ENCODE measurements at places on chromosomes 5 and 9.

DNA sequence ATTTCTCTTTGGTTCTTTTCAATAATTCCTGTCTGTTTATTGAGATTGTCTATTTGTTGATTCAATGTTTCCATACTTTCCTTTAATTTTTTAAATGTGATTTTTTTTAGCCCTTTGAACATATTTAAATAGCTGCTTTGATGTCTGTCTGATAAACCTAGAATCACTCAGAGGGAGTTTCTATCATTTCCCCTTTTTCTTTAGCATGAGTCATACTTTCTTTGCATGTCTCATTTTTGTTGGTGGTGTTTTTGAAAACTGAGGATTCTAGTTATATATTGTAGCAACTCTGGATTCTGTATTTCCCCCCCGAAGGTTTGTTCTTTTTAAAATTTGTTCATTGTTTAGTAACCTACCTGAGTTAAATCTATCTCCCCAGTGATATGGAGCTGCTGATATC, 24.2 kb upstream of the ZNF618 start:
- no peak for DNase-seq

GRCh38 chr9:112507001-112507680, 20.5 kb downstream of the KIAA1958 start:
- DNase-seq: no peak

- no peak for DNase-seq
These were observed 6.4 kb upstream of the STARD4 start for GRCh38 chr5:111518777-111519176.

- no peak for DNase-seq
These were observed 16.6 kb upstream of the GRHPR start for GRCh38 chr9:37405764-37406380.

DNA sequence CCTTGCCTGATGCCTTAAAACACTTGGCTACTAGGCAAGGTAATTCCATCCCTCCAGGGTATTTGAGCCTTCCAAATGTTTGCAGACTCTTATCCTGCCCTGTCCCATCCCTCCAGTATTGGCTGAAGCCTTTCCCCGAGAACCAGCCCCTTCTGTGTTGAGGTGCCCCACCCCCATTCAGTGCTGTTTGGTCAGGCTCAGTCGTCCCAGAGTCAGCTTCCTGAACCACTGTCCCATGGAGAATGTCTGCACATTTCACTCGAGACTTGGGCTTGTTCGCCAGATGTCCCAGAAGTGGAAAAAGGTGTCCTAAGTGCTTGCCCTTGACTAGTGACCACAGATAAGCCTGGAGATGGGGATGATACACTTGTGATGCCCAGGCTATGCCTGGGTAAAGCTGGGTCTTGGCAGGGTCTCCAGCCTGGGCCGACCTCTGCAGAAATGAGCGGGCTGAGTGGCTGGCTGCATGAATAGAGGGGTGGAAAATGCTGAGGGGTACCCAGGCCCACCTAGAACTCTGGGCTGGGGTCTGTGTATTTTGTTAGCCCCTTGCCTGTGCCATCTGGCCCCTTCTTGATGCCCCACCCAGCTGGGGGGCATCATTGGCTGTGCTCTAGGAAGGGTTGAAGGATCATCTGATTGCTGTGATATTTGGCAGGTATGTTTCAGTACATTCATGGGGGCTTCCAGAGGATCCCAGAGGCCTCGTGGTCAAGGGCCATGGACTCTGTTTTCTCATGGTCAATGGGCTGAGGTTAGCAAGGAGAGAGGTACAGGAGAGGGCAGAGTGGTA, 178.4 kb downstream of the MACROH2A1 start:
- no peak for DNase-seq

DNA sequence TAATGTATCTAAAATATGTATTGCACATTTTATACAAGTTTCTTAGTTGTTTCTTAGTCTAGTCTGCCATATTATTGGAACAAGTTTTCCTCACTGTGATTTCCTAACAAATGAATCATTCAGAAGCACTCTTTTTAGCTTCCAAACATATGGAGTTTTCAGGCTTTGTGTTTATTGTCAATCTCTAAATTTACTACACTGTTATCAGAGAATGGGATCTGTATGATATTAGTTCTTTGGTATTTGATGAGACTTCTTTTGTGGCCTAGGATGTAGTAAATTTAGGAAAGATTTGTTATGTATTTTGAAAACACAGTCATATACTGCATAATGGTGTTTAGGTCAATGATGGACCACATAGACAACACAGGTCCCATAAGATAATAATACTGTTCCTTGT, 25.7 kb downstream of the SREK1IP1 start:
- no peak for DNase-seq

DNA sequence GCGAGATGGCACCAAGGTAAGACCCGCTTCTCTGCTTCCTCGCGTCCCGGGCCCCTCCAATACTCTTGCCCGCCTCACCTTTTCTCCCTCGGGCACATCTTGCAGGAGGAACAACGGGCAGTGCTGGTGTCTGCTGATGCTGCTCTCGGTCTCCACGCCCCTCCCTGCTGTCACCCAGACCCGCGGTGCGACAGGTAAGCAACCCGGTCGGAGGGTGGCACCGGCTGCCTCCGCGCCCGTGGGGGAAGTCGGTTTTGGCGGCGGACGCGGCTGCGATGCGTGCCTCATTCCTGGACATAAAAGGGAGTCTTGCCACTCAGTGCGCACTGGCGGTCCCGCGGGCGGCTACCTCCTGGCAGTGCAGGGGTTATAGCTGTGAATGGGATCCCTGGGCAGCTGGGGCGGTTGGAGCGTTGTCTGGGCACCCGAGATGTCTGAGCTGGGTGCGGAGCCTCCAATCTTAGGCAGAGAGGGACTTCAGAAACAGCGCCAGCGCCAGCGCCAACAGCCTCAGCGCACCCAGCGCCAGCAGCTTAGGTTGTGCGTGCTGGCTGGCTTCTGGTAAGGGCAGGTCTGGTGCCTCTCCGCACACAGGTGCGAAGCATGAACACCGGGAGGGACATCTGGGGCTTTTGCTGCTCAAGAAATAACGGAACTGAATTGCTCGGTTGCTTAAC, 488 bp downstream of the COL15A1 start:
- no peak for DNase-seq

DNA sequence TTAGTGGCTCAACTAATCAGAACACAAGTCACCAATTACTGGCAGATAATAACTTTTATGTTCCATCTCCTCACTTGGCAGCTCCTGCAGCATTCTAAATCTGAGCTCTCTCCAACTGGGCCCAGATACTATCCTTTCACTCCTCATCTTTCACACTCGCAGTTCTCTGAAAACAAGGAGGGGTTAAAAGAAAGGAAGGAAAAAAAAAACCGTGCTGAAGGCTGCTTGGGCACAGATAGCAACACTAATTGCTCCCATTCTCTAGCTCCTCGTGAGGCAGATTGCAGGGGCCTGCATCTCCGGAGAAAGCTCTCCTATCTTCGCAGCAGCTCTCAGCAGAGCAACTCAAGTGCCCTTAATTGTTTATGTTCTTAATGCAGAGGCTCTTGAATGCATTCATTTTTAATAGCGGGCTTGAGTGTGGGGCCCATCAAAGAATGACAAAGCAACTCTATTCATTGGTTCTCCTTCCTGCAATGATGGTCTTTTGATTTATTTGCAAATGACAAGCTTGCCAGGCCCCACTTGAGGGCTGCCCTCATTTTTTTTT, 23.9 kb downstream of the TLE1 start:
- no peak for DNase-seq

DNA sequence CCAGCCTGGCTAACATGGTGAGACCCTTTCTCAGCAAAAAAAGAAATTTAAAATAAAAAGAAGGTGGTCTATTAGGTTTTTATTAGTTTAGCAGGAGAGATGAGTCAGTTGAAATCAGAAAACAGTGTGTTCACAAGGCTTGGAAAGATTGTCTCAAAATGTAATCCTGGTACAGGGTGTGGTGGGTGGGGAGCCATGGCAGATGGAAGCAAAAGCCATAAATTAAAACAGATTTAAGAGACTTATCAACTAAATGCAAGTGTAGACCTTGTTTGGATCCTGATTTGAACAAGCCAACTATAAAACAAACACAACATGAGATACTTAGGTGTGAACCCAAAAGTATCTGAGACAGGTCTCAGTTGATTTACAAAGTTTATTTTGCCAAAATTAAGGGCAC, 42.8 kb upstream of the KLF9 start:
- no peak for DNase-seq

GRCh38 chr5:107523029-107523680, 147.6 kb downstream of the EFNA5 start:
- DNase-seq: no peak
